ENCODE measurements at places on chromosomes 4 and X.
A peak's percentile ranks its signal among the peaks of the same experiment; 100 is the strongest.

DNA sequence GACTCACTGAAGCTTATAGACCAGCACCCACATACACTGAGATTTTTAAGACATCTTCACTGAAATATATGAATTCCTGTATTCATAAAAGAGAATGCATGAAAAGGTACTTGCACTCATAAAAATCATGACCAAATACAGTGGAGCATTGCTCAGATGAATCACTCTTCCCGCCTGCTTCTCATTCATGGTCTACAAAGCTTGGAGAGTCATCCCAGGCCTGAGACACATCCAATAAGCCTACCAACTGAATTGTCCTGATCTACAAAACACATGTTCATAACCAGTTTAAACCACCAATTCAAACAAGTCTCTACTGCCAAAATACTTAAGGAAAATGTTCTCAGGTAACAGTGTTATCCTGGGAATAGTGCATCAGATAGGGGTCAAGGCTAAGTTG, 38.1 kb downstream of the PROM1 start:
- DNase-seq: no peak

- DNase-seq: no peak
Observed at GRCh38 chr4:184096561-184097240, 121.0 kb downstream of the ENPP6 start.

DNA sequence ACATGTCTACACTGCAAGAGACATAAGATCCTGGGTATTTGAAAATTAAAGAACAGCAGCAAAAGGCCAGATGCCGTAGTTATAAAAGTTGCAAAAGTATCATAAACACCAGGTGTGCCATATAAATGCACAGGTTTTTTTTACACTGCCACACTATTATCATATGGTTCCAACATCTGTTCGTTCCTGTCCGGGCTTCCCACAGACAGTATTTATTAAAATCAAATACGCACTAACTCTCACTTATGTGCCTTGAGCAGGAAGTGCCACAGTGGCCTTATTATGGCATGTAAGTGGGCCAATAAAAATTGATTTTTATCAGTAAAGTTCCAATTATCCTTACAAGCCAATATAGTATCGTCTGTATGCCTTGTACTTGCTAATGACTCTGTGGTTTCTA, 873.2 kb downstream of the RPA4 start:
- DNase-seq: no peak

- DNase-seq: no peak
Observed at GRCh38 chr4:167883266-167883665, 209.1 kb upstream of the ANXA10 start.

DNA sequence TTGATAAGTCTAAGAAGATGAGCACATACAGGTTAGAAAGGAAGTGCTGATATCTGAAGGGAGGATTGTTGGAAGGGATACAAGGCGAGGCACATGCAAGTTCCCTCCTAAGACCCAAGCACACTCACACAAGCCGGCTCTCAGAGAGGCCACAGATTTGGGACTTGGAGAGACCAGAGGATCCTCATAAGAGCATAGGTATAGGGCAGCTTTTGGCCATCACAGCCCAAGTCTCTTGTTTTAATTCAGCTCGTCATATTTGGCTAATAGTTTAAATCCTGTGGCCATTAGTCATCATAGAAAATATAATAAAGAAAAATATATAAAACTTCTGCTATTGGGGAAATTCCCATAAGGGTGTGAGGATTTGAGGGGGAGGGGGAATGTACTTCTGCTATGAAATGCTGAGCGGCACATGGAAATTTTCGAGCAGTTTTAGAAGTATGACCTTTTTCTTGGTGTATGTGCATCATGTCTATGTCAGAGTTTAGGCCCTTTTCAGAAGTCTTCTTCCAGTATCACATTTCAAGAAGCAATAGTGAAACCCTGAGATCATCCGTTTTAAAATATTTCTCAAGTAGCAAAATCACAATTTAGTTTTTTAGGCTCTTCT, 97.7 kb downstream of the NFKB1 start:
- no peak for DNase-seq

- no peak for DNase-seq
Observed at GRCh38 chr4:129254526-129254925, 158.6 kb downstream of the C4orf33 start.

DNA sequence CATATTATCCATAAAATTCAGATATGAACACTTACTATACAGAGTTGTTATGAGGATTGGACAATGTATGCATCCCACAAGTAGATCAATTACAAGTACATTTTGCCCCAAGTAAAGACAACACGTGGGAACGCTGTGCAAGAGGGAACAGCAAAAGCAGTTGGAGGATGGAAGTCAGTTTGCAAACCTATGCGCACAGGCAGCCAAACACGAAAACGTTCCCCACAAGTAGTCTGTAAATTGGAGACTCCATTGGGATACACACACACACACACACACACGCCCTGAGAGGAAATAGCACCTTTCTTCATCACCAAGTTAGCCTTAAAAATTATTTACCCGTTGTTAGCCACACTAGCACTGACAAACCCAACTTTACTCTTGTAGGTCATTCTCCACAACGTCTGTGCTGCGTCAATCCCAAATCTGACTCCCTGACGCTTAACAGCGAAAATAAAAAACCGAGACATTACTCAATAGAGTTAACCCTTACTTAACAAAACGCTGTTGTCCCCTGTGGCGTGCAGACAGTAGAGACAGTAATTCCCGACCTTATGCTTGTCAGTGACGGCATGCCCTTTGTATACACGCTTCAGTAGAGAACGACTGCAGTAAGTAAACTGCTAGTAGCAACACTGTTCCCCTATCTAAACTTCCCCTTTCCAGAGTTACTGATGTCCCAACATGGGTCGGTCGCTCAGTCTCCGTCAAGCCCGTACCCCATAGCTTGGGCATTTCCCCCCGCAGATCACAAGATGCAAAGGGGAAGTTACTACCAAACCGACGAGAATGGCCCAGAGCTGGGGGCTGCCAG, 730 bp downstream of the MANBA start:
- DNase-seq: peak; percentile 71

GRCh38 chr4:27210956-27211355, 350.3 kb downstream of the STIM2 start:
- DNase-seq: no peak

GRCh38 chrX:137548261-137548660, 17.7 kb upstream of the ZIC3 start:
- no peak for DNase-seq

DNA sequence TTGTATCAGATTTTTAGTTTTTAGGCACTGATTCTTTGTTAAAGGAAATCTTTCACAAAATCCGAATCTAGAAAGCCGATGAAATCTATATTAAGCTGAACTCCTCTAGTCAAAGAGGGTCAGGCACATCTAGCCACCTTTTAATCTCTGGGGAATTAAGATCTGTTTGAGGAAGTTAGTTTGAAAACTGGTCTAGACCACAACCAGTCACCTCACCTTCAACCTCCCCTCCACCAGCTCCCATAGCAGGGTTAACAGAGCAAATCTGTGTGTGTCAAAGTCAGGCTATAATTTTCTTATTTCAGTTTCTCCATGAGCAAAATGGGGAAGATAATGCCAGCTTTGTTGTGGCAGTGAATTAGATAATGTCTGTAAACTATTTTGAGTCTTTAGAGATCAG, 110.0 kb upstream of the IGFBP7 start:
- DNase-seq: no peak

GRCh38 chrX:74009041-74009440, 294.9 kb upstream of the ZCCHC13 start:
- DNase-seq: no peak

GRCh38 chr4:19005211-19005610, 983.7 kb upstream of the LCORL start:
- no peak for DNase-seq

GRCh38 chrX:53395605-53396298, 26.7 kb downstream of the SMC1A start:
- DNase-seq: no peak

GRCh38 chr4:90060039-90060438, 67.2 kb upstream of the CCSER1 start:
- DNase-seq: no peak

DNA sequence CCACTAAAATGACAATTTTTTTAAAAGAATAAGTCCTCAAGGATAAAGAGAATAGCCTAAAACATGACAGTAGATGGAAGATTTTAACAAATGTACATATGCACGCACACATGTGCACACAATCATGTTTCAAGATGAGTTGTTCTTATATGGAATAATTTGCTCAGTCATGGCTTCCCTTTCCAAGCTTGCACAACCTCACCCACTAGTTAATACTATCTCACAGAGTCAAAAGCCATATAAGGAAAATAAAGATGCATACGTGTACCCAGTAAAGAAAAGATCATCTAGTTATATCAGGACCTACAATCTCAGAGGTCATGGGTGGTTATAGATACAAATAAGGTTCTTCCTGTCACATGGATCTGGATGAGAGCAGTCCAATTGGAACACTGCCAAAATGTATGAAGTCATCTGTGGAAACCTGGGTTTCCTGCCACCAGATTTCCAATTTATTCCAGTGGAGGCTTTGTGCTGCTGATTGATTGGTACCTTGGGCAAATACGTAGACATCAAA, 56.1 kb downstream of the FAM13A start:
- DNase-seq: no peak

DNA sequence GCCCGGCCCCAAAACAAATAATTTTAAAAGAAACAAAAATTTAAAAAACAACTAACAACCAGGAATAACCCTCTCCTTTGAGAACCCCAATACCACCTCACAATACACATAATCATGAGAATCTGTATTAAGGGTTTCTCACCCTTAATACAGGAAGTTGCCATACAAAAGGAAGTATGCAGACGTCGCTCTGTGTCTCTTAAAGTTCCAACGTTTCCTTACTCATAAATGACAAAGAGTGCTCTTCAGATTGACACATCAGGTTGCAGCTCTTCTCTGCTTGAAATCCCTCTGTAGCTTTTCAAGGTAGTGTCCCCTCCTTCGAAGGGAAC, 73.9 kb upstream of the IRF2 start:
- no peak for DNase-seq

DNA sequence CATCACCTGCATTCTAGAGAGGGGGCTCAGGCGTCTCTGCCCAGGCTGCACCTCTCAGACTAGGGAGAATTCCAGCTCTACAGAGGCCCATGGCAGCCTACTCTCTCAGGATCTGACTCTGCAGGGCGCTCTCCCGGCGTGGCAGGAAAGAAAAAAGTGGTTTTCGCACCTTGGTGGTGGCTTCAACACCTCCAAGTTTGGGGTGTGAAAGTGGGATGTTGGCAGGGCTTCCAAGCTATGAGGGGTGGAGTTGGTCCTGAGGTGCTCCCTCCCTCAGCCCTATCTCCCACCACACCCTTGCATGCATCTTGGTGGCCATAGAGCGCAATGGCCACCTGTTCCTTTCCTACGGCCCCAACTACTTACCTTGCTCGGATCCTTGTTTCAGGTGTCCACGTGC, 166.5 kb downstream of the VSIG4 start:
- DNase-seq: no peak

DNA sequence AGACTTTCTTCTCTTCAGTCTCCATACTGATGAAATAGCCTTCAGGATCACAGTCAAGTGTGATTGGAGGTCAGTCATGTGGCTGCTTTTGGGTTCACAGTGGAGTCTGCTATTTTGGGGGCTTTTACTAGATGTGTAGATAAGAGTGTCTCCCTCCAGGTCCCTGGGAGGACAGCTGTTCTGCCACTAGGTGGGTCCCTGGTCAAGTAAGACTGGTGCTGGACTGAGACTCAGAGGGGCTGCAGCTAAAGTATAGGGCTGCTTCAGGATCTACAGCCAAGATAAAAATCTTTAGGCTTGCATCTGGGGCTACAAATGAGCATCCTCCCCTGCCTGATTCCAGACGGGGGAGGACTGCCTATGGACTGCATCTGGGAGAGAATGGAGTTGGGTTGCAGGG, 200.7 kb upstream of the ANKRD50 start:
- no peak for DNase-seq

DNA sequence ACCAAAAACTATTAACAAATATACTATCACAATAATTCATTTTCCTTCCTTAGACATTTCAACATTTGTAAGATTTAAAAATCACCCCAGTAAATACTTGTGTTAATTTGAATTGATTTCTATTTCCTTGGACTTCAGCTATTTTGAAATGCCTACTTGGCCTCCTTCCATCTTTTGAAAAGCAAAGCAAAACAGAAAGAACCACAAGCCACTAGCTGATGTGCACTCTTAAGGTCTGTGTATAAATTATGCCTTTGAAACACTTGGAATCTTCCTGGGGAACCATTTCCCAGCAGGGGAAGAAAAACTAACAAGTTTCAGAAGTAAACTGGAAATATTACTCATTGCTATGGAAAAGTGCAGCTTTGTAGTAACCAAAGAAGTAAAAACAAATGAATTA, 139.8 kb downstream of the CLCN4 start:
- DNase-seq: no peak

DNA sequence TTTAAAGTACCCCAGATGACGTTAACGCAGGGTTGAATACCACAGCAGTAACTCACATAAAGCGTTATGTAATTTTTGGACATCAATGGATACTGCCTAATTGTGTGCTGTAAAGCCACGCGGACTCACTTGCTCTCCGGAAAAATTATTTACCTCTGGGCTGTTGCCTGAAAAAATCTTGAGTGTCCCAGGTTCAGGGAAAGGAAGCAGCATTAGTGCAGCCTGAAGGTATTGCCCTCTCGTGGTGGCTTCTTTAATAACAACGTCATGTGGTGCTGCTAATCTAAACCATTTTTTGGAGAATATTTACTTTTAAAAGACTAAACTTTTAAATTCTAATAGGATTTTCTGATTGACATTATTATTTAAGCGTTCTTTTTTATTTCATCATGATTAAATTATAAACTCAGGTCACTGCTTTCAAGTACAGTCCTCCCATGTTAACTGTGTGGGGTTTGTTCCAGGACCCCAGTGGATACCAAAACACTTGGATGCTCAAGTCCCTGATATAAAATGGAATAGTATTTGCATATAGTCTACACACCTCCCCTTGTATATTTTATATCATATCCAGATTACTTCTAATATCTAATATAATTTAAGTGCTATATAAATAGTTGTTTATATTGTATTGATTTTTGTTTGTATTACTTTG, 384.8 kb downstream of the FAM133A start:
- DNase-seq: no peak

DNA sequence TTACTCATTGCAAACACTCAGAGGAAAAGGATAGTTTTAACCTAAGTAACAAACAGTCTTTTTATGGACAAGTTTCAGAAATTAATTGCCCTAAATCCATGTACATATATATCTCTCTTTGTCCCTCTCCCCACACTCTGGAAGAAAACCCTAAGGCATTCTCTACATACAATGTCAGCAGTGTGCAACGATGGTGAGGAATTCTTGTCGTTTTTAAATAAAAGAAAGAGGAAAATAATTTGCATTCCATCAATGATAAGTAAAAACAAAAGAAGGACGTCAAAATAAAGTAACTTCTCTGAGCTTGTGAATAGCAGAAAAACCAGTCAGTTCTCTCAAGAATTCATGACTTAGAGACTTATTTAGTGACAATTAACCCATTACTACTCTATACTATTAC, 550.5 kb upstream of the DIPK2B start:
- no peak for DNase-seq

DNA sequence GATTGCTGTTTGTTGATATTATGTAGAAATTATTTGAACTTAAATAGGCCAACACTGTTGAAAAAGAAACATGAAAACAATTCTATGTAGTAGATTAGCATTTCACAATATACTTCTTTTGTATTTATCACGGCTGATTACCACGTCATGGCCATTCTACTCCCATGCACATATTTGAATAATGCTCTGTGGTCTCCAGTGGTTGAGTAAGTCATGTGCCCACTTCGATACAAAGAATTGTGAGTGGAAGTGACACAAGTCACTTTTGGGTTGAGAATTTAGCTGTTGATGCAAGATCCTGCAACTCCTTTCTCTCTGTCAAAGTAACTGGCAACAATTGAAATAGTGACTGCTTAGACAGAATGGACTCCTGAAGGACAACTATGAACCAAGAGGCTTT, 6.7 kb upstream of the FSTL5 start:
- DNase-seq: no peak

GRCh38 chrX:31228909-31229308, 157.1 kb upstream of the FTHL17 start:
- DNase-seq: no peak

Data from GDM1 (cell line).